A549 treated with Mapracorat at 1 μM for 4 hours (cell line): ENCODE measurements at places on chromosomes 5 and 9. TPM values are rescaled to one million over a fixed set of nuclear protein-coding genes. Genes with fewer than 3 reads are reported as not detected.

The SLC25A46 gene
- 29.0 to 31.2 TPM (median 29.8 TPM) in 5 replicates for total RNA-seq

The FBP2 gene
- not detected in 5 replicates for total RNA-seq

The PDGFRB gene
- total RNA-seq, result 0.16 to 0.56 TPM (median 0.22 TPM) in 5 replicates

The ERAP2 gene
- total RNA-seq, result 0.82 to 2.4 TPM (median 1.4 TPM) in 5 replicates

The PCDH1 gene
- total RNA-seq, result 2.2 to 3.8 TPM (median 3.0 TPM) in 5 replicates

The BARHL1 gene
- 0.07 TPM in 1 of 5 replicates, not detected in the others for total RNA-seq

The SHC3 gene
- total RNA-seq, result 0.19 to 0.64 TPM (median 0.44 TPM) in 5 replicates

The CCNJL gene
- 10.0 to 12.3 TPM (median 11.8 TPM) in 5 replicates for total RNA-seq

The RASGRF2 gene
- 1.2 to 1.8 TPM (median 1.6 TPM) in 5 replicates for total RNA-seq

The CD72 gene
- 0.14 to 0.36 TPM (median 0.23 TPM) in 3 of 5 replicates, not detected in the others for total RNA-seq

The CACNA1B gene
- total RNA-seq, result 0.03 to 0.05 TPM (median 0.04 TPM) in 5 replicates

The PARP8 gene
- 0.04 to 0.15 TPM (median 0.08 TPM) in 4 of 5 replicates, not detected in the other for total RNA-seq

The CTSL gene
- 632 to 768 TPM (median 663 TPM) in 5 replicates for total RNA-seq

The PPIC gene
- 15.4 to 17.9 TPM (median 16.3 TPM) in 5 replicates for total RNA-seq

The MYMK gene
- total RNA-seq, result not detected in 5 replicates

The GLDC gene
- 12.0 to 14.0 TPM (median 12.4 TPM) in 5 replicates for total RNA-seq

The ARHGEF37 gene
- total RNA-seq, result 1.7 to 2.3 TPM (median 1.9 TPM) in 5 replicates

The ITGA1 gene
- 0.64 to 1.1 TPM (median 0.92 TPM) in 5 replicates for total RNA-seq

The KIF4B gene
- total RNA-seq, result 0.02 TPM in 1 of 5 replicates, not detected in the others

The ARSI gene
- 26.6 to 42.1 TPM (median 38.1 TPM) in 5 replicates for total RNA-seq

The LVRN gene
- total RNA-seq, result 0.08 to 0.42 TPM (median 0.09 TPM) in 5 replicates

The PCDHGA5 gene
- total RNA-seq, result 0.09 to 0.17 TPM (median 0.14 TPM) in 5 replicates

The GZMA gene
- not detected in 5 replicates for total RNA-seq

The PFN3 gene
- not detected in 5 replicates for total RNA-seq

The LHX6 gene
- total RNA-seq, result 1.9 to 2.4 TPM (median 2.1 TPM) in 5 replicates

The GABRA1 gene
- total RNA-seq, result not detected in 5 replicates

The DMRT3 gene
- total RNA-seq, result not detected in 5 replicates

The SERF1B gene
- 70.4 to 95.1 TPM (median 77.3 TPM) in 5 replicates for total RNA-seq

The STKLD1 gene
- total RNA-seq, result 0.90 to 1.7 TPM (median 1.1 TPM) in 5 replicates

The NR2F1-AS1 gene
- total RNA-seq, result 1.9 to 4.7 TPM (median 3.7 TPM) in 5 replicates

The NME5 gene
- not detected in 5 replicates for total RNA-seq

The ADAMTS16 gene
- total RNA-seq, result 1.3 to 1.6 TPM (median 1.5 TPM) in 5 replicates

The SLCO6A1 gene
- total RNA-seq, result not detected in 5 replicates

The RASEF gene
- total RNA-seq, result 6.0 to 8.1 TPM (median 7.4 TPM) in 5 replicates

The SLC23A1 gene
- 1.1 to 1.8 TPM (median 1.3 TPM) in 5 replicates for total RNA-seq

The CDKN2A gene
- not detected in 5 replicates for total RNA-seq

The ADAMTSL2 gene
- total RNA-seq, result not detected in 5 replicates

The MAP1B gene
- total RNA-seq, result 34.2 to 44.3 TPM (median 42.4 TPM) in 5 replicates

The GAS1 gene
- total RNA-seq, result 0.05 to 0.10 TPM (median 0.08 TPM) in 4 of 5 replicates, not detected in the other

The TTC23L gene
- not detected in 5 replicates for total RNA-seq

The TMEM232 gene
- 0.23 TPM in 1 of 5 replicates, not detected in the others for total RNA-seq

The HTR1A gene
- total RNA-seq, result not detected in 5 replicates

The AGXT2 gene
- not detected in 5 replicates for total RNA-seq

The IFNA4 gene
- total RNA-seq, result not detected in 5 replicates

The PRR7 gene
- 14.7 to 37.7 TPM (median 32.5 TPM) in 5 replicates for total RNA-seq

The PAM gene
- 20.1 to 27.5 TPM (median 22.8 TPM) in 5 replicates for total RNA-seq

The SNCB gene
- total RNA-seq, result 0.86 to 1.3 TPM (median 1.0 TPM) in 5 replicates

The SEC24A gene
- 11.3 to 15.7 TPM (median 13.4 TPM) in 5 replicates for total RNA-seq

The PURA gene
- total RNA-seq, result 4.4 to 5.3 TPM (median 5.0 TPM) in 5 replicates

The PTCH1 gene
- 1.7 to 3.5 TPM (median 2.9 TPM) in 5 replicates for total RNA-seq

The PHF19 gene
- total RNA-seq, result 93.1 to 135 TPM (median 123 TPM) in 5 replicates

The SGCD gene
- 3.4 to 4.8 TPM (median 4.6 TPM) in 5 replicates for total RNA-seq

The HACD4 gene
- 0.93 to 1.1 TPM (median 0.99 TPM) in 5 replicates for total RNA-seq

The DPH7 gene
- total RNA-seq, result 25.3 to 30.5 TPM (median 29.3 TPM) in 5 replicates

The FCN2 gene
- total RNA-seq, result not detected in 5 replicates
